ENCODE measurements at places on chromosomes 1 and 21.

GRCh38 chr21:23638131-23638695 lies 1969.1 kb downstream of the MRPL39 start:
- DNase-seq = no peak

GRCh38 chr1:108504447-108504846 lies 54.3 kb downstream of the NBPF6 start:
- DNase-seq = no peak

DNA sequence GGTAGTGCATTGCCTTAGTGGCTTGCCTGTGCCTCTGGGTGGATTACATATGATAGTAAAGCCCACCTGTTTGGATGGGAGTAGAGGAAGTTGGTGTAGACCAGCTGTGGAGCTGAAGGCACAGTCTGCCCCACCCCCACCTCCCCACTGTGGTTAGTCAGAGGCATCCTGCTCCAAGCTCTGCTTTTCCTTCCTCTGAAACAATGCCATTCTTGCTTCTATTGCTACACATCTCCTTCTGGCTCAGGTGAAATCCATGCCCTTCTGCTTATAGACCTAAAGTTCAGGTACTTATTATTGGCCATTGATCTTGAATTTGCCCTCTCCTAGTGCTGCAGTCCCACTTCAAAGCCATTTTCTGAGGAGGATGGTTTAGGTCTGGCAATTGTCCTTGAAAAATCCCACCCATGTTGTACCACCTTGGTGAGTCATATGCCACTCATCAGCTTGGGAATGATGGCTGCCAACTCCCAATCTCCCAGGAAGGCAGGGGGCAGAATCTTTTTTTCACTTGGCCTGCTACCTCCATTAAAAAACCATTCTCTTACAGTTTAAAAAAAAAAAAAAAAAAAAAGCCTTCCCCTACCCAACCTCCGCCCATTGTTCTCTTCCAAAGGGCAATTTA lies 6.7 kb upstream of the TXLNA start:
- no peak for DNase-seq

DNA sequence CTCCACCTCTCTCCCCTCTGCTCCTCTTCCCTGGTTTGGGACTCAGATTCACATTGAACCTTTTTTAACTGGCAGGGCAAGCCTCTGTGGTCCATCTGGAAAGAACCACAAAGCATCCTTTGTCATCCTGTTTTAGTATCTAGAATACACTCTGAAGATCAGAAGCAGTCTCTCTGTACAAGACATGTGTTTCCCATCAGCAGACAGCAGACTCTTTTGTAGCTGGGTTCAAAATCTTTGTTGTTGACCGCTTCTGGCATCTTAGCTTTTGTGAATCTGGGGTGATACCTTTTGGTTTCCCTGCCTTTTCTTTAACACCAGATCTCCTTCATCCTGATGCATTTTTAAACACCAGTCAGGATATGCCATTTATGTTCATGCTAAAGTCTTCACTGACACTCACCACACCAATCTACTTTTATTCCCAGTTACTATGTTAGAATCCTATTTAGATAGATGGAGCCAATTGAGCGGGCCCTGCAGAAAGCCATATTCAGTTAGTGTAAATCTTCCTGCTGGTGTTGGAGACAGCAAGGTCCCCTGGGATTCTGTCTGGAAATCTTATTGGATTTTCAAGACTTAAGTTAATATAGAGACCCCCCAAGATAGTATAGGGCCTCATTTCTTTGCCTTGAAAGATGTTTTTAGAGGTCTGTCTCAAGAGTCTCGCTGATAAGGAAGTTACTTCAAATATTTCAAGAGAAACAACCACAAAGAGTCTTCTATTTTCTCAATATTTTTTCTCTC lies 51.1 kb downstream of the ST6GALNAC3 start:
- peak; percentile 41 for DNase-seq

GRCh38 chr1:57350610-57351009 lies 73.2 kb downstream of the DAB1 start:
- DNase-seq = no peak

GRCh38 chr1:231676487-231676886 lies 49.9 kb downstream of the DISC1 start:
- no peak for DNase-seq

- peak; percentile 45 for DNase-seq
Measured at GRCh38 chr1:4512636-4513035, 141.8 kb upstream of the AJAP1 start.

GRCh38 chr1:227120826-227121225 lies 180.7 kb downstream of the COQ8A start:
- no peak for DNase-seq

GRCh38 chr1:39529901-39530535 lies 38.6 kb downstream of the BMP8A start:
- DNase-seq = no peak

DNA sequence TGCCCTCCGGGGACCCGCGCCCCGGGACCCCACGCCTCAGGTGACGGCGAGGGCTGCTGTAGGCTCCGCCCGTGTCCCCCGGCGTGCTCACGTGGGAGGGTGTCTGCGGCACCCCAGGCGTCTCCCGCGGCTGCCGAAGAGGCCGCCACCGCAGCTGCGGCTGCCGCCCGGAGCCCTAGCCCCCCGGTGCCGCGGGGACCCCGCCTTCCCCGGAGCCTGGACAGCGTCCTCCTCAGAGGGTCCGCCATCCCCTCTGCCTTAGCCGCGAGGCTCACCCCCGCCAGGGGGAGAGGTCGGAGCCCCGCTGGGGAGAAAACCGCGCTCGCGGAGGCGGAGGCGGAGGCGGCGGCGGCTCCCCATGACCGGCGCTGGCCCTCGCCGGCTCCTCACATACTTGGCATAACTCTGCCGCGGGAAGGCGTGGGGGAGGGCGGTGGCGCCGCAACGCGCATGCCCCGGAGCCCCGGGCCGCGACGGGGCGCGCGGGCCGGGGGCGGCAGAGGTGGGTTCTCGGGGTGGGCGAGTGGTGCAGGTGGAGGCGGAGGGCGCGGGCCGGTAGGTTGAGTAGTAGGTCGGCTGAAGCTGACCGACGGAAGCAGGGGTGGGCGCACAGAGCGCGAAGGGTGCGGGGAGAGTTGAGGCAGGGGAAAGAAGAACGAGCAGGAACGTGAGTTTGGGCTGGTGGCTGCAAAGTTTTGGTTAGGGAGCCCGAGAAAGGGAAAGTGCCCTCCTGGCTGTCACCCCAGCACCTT lies 700 bp upstream of the SYDE2 start:
- DNase-seq = no peak

GRCh38 chr1:226784081-226785049 lies 45.3 kb upstream of the ITPKB start:
- DNase-seq = no peak

DNA sequence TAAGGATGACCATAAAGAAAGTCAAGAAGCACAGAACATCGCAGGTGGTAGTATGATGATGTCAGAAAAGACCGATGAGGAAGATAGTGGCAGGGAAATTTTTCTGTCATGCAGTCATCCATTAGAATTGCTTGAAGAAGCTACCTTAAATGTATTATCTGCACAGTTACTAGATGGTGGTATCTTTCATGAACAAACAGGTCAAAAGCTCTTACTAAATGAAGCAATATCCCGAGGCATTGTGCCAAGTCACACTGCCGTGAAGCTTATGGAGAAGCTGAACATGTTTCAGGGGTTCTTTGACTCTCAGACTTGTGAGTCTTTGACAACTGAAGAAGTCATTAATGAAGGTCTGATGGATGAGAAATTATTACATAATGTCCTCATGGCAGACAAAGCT lies 128.8 kb downstream of the MACF1 start:
- no peak for DNase-seq

GRCh38 chr1:44511769-44512168 lies 106.7 kb downstream of the RNF220 start:
- DNase-seq = no peak

Measured in right renal cortex interstitium (tissue), 3 donors.